ENCODE measurements at places on chromosomes 3 and 15.

GRCh38 chr15:64000183-64000951 is 45.9 kb downstream of the DAPK2 start:
- DNase-seq, result no peak

- peak; percentile 37 for DNase-seq
Measured at GRCh38 chr3:49158103-49158709, 7.9 kb downstream of the CCDC71 start.

GRCh38 chr15:95990833-95991232 is 339.7 kb upstream of the NR2F2 start:
- no peak for DNase-seq

DNA sequence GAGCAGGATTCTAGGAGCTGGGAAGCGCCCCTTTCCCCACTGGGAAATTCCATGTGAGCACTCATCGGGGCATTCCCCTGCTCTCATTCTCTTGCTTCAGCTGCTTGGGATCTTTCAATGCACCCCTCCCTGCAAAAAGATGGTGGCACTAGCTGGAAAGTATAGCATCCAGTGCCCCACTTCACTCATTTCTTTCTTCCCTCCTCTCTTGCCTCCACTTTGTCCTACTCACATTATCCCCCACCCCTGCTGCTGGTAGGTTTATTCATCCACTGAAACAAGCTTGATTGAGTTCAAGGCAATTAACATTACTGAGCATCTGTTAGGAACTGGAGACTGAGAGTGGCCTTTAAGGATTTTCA is 84.8 kb upstream of the LIMD1 start:
- DNase-seq, result no peak

DNA sequence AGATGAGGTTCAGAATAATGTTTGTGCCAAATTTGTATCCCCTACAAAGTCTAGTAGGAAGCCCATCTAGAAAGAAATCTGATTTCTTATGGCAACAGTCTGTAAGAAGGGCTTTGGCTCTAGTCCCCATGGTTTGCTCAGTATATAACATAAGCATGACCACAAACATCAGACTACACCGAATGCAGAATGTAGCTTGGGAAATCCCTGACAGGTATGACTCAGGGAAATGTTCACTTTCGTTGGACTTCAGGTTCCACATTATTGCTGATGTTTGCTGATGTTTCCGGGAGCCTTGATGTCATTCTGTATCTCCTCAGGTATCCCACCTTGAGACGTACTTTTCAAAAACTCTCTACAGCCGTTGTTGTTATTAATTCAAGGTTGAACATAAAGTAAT is 304.4 kb upstream of the TGFBR2 start:
- no peak for DNase-seq

DNA sequence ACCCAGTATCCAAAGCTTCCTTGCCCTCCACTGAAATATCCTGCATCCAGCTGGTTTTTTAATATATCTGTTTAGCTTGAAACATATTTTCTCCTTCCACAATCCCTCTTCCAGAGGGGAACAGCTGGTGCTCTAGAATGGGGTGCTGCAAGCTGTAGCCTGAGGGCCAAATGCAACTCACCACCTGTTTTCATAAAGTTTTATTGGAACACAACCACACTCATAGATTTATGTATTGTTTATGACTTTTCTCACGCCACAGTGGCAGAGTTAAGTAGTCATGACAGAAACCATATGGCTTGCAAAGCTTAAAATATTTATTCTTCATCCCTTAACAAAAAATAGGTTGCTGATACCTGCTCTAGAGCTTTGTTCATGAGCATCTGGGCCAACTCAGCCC is 298.7 kb downstream of the CLSTN2 start:
- no peak for DNase-seq

- no peak for DNase-seq
Measured at GRCh38 chr15:86445579-86446252, 366.0 kb downstream of the AGBL1 start.

GRCh38 chr3:117567906-117568305 is 858.3 kb downstream of the TUSC7 start:
- DNase-seq, result no peak

- no peak for DNase-seq
Measured at GRCh38 chr3:157464321-157464720, 27.7 kb downstream of the PTX3 start.

GRCh38 chr3:107928084-107928445 is 162.8 kb downstream of the CD47 start:
- no peak for DNase-seq

- no peak for DNase-seq
Measured at GRCh38 chr3:9402410-9403228, 5.2 kb downstream of the SETD5 start.

DNA sequence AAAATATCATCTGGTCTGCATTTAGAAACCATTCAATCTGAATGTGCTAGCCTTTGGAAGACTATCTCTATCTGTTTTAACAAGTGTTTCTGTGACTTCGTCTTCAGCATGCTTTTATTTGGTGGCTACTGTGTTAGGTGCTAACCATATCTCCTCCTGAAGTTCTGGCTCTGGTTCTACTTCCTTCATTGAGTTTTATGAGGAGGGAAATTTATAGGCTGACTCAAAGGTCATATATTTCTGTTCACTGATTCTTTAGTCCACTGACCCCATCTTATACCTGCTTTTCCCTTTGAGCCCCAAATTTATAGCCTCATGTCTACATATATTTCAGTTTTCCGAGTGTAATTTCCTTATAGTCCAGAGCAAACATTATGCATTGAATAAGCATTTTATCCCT is 295.0 kb upstream of the RASGRP1 start:
- no peak for DNase-seq

DNA sequence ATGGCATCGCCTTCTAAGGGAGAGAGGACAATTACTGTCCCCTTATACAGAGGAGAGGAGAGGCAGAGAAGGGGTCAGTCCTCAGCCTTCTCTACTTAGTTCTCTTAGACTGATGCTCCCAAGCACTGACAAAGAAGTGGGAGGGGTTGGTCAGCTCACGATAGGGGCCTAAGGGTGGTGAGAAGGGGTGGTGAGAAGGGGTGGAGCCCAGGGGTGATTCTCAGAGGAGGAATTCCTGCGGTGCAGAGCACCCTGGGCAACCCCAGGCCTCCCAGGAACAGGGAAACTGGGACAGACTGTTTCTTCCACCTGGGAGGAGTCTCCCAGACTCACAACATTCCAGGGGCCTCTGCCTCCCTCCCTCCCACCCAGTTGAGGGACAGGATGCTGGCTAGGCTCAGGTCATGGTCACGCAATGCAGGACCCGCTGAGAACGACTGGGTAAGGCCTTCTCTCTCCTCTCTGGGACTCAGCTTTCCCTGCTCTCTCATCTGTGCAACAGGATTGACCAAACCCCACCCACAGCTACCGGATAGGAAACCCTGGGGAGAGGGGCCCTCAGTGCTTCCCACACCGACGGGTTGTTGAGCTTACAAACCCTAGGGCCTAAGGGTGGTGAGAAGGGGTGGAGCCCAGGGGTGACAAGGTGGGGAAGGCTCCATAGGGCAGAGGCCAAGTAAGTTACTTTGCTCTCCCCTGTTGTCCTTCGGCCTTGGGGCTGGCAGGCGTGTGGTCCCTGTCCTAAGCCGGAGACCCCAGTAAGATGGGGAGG is 1.5 kb downstream of the TPRA1 start:
- DNase-seq, result no peak

DNA sequence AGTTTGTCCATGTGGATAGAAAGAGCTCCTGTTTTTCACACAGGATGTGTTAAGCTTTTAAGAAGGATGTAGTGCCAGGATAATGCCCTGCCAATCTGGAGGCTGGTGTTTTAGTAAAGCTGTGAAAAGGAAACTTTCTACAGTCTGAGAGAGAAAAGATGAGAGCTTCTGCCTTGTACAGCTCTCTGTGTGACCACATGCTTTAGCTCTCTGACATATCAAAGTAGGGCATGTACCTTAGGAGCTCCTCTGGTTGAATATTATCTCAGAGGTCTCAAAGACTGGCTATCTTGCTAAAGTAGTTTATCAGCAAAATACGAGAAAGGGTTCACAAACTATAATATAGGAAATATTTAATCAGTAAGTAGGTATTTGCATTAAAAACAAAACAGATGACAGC is 30.4 kb downstream of the CDIN1 start:
- DNase-seq, result no peak

- DNase-seq, result no peak
Measured at GRCh38 chr3:156772588-156773206, 53.5 kb upstream of the LEKR1 start.

GRCh38 chr3:57017459-57017845 is 43.0 kb upstream of the SPATA12 start:
- DNase-seq, result no peak

GRCh38 chr15:52068004-52068615 is 44.5 kb downstream of the BCL2L10 start:
- DNase-seq, result no peak

DNA sequence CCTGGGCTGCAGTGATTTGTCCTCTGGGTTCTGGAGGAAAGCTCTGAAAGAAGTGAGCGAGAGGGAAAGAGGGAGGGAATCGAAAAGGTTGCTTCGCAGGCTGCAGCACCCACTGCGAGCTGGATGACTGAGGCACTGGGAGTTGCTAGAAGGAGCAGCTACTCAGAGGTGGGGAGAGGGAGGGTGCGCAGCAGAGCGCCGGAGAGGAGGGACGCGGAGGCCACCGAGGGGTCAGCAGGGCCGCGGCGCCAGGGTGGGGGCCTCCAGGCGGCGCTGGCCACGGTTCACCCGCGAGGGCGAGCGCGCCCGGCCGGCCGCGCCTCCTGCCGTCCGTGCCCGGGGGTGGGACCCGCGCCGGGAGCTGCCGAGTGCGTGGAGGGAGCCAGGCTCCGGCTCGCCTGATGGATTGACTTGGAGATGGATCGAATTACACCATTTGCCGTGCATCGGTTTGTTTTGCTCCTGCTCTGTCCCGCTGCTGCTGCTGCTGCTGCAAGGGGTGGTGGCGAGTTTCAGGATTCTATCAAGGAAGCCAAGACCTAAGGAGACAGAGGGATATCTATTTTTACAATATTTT is at the start of gene SEMA6D:
Gene SEMA6D, plus strand, starts transcription at position 470 of the 577 bp plus-strand sequence. CDS start 42,294 bp downstream, outside the sequence.
- no peak for DNase-seq

DNA sequence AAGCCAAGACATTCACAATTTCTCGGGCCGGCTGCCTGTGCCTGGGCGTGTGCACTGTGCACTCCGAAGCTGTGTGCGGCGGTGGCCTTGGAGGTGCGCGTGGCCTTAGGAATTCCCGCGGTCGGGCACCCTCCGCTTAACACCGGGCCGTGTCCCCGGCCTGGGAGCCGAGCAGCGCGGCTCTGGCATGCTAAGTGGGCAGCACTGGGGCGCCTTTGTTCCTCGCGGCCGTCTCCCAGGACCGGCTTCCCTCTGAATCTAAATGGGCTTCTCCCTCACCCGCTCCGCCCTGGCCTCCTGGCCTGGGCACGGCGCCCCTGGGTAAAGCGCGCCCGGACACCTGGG is 498 bp upstream of the ARNT2 start:
- no peak for DNase-seq

- no peak for DNase-seq
Measured at GRCh38 chr3:20324664-20325478, 138.9 kb upstream of the SGO1 start.

DNA sequence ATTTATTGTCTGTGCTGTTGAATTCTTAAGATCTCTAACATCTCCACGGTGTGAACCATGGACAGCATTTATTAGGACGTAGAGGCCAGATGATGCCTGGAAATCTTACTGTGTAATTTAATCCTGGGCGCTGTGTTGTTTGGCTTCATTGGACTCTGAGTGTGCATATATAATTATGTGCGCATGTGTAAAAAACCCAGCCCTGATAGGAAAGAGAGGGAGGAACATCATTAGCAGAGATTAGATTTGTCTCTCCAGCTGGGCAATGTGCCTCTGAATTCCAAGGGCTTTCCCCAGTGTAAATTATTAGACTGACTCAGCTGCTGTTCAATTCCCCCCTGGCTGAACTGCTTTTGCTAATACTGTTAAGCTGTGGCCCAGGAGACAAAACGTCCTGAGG is 39.6 kb downstream of the MAP3K13 start:
- DNase-seq, result no peak

DNA sequence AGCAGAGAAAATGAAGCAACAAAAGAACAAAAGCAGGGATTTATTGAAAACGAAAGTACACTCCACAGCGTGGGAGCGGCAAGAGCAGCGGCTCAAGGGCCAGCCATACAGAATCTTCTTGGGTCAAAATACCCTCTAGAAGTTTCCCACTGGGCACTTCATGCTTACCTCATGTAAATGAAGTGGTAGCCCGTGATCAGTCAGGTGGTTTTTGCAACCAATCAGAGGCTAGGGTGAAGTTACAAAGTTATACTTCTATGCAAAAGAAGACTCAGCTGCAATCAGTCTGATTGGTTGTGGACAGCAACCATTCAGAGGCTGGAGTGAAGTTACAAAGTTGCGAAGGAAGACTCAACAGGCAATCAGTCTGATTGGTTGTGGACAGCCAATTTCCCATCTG is 37.8 kb upstream of the TRH start:
- no peak for DNase-seq

GRCh38 chr15:62912808-62913207 is 129.7 kb upstream of the TPM1 start:
- no peak for DNase-seq

DNA sequence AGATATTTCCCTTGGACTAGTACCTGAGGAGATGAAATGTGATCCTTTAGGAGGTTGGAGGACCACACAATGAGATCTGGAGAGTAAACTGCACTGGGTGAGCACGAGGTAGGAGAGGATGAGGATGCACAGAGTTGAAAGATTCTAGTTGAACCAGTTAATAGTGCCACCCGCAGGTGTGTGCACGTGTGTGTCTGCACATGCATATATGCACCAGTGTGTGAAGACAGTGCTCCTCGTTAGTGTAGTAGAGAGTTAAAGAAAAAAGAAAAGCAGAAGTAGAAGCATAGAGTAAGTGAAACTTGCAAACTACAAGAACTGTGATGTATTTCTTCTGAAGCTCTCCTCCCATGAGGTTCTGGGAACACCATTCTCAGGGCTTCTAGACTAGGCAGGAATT is 8.4 kb downstream of the MED12L start:
- DNase-seq, result no peak

GRCh38 chr3:121659586-121659985 is 1.1 kb downstream of the HCLS1 start:
- no peak for DNase-seq

GRCh38 chr3:175093748-175094147 is 234.6 kb downstream of the NAALADL2 start:
- no peak for DNase-seq

GRCh38 chr15:42419369-42419768 is 60.1 kb downstream of the CAPN3 start:
- DNase-seq, result no peak

- no peak for DNase-seq
Measured at GRCh38 chr3:98612587-98612986, 19.2 kb upstream of the CPOX start.

DNA sequence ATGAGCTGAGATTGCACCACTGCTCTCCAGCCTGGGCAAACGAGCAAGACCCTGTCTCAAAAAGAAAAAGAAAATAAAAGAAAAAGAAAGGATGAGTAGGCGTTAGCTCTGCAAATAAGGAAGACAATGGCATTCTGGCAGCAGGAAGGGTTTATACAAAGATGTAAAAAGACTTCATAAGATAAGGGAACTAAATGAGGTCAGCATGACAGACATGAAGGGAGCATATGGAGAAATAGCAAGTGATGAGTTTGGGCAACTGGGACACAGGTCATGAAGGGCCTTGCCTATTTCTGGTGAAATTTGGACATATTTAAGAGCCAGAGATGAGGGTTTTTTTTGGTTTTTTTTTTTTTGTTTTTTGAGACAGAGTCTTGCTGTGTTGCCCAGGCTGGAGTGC is 24.5 kb downstream of the TMEM266 start:
- no peak for DNase-seq

GRCh38 chr3:5136211-5136918 is 14.3 kb downstream of the ARL8B start:
- peak; percentile 17 for DNase-seq

- DNase-seq, result no peak
Measured at GRCh38 chr3:58099865-58100264, 91.6 kb downstream of the FLNB start.

Measured in memory B cell (primary cell).